RKO (cell line): ENCODE measurements at places on chromosomes 3 and 15.
A peak's percentile ranks its signal among the peaks of the same experiment; 100 is the strongest.

GRCh38 chr15:87781959-87782625 is 474.4 kb downstream of the NTRK3 start:
- DNase-seq: no peak

DNA sequence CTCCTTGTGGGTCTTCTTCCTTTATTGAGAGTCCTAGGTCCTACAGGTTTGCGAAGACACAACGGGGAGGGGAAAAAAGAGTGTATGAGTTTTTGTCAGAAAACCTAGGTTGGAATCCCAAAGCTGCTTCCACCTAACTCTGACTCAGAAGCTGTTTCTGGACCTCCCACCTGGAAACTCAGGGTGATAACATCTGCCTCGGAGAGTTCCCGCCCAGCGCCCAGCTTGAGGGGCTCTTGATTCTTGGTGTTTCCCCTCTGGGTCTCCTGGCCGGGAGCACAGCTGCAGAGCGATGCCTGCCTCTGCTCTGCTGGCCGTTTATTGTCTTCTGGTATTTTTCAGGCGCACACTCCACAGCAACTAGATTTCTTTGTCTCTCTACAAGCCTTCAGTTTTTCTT is 52.9 kb upstream of the MYZAP start:
- DNase-seq: no peak

DNA sequence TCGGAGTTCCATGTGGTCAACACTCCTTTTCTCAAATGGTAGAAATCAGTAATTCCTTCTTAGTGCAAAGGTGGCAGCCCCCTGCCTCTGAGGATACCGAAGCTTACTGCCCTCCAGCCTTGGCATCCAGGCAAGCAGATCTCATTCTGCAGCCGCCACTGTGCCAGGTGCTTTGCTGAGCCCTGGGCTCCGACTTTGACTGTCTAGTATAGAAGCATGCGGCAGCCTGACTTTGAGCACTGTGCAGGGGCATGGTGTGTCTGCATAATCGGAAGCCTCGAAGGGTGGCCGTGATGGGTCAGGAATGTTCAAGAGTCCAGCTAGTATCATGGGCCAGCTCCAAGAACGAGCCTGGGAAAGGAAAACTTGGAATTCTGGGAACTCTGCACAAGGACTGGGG is 39.7 kb downstream of the ABTB1 start:
- DNase-seq: no peak

DNA sequence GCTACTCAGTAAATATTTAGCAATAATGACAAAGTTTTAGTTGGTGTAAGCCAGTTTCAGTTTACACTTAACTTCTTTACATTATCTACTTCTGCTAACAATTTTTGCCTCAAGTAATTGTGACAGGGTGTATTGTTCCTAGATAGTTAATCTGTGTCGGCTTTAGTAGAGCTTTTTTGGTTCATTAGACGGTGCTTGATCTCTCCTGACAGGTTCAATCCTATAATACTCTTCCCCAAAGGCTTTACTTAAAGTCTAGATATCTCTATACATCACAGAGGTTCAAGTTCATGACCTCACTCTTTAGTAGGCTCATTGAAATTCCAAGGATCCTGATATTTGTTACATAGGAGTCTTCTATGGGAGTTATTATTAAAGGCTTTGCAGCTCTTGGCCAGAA is 365.6 kb upstream of the DPPA4 start:
- no peak for DNase-seq

- DNase-seq: no peak
Measured at GRCh38 chr3:14214764-14215163, 36.1 kb downstream of the LSM3 start.

GRCh38 chr15:43440721-43441281 is 52.2 kb downstream of the TP53BP1 start:
- DNase-seq: peak; percentile 94

DNA sequence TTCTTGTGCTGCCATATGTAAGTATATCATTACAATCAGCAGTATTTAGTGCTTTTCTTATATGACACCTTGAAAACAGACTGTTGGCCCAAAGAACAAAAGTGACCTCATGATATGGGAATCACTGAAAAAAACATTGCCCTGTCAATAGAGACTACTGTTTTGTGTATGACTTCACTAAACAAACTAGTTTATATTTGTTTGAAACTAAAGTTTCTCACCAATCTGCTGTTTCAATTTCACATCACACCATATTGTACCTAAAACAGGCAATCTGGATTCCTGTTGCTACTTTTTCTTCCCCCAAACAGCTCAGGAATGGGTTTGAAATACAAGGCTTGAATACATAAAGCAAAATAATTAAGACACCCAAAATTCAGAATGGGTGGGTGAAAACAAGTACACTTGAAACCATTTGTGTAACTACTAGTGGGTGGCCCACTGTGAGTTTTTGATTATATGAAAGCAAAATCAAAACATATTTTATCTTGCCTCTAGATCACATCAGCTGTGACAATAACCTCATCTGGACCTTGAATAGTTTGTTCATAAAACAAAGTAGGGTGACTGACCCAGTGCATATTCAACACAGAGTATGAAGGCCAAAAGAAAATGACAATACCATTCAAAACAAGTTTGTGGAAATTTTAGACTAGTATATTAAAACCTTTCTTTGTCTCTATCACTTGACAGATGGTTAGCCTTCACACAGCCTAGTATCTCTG is 5.9 kb downstream of the ZBTB20 start:
- no peak for DNase-seq

- no peak for DNase-seq
Measured at GRCh38 chr3:10265833-10266232, 17.6 kb downstream of the TATDN2 start.

GRCh38 chr3:129624347-129625071 is 18.0 kb upstream of the PLXND1 start:
- no peak for DNase-seq

DNA sequence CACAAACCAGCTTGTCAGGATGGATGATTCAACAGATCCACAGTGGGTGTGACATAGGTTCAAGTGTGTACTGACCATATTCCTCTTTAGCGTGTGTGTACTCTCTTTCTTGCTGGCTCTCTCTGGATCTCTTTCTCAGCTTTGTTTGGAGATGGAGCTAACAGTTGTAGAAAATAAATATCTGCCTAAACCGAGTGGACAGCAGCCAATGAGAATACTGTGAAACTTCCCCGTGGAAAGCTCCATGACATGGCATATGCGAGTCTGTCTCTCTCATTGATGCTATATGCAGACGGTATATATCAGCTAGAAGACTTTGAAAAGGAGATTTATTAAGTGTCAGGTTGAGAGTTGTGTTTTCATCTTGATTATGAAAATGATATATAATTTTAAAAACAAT is 406.5 kb upstream of the SUCLG2 start:
- DNase-seq: no peak

DNA sequence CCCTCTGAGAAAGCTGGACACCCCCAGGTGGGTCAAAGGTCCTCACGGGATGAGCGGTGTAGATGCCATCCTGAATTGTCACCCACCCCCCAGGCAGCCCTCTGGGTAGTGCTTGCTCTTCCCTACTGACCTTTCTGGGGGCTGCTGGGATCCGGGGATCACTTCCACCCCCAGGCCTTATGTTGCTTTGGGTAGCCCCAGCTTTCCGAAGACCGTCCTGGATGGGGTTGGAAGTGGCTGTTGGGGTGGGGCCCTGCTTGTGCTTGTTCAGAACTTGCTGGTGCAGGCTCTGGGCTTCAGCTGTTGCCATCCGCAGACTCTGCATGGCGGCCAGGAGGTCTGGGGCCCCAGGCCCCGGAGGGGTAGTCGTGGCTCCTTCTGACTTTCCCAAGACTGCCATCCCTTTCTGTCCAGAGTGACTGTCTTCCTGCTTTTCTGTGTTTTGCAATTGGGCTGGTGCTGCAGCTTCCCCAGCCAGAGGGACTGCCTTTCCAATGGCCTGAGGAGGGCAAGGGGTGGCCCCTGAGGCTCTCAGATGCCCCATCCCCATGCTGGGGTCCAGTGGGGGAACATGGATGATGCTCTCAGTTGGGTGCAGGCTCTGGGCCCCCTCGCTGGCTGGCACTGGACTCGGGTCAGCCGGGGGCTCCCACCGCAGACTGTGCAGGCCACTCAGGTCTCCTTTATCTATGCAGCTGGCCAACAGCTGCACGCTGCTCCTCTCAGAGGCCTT is 6.3 kb downstream of the XIRP1 start:
- no peak for DNase-seq

DNA sequence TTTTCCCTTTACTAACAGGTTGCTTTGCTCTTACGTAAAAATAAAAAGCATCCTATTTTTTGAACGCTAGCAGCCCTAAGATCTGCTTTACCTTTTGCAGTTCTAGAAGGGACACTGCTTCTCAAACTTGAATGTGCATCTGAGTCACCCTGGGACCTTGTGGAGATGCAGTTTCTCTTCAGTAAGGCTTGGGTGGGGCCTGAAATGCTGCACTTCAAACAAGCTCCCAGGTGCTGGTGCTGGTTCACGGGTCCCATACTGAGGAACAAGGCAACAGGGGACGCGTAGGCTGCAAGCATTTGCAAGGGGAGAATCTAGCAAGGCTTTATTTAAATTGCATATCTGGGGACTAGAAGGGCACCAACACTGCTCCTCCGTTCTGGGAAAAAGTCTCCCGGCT is 30.0 kb downstream of the MB21D2 start:
- DNase-seq: no peak

- no peak for DNase-seq
Measured at GRCh38 chr3:142542054-142542453, 36.5 kb downstream of the ATR start.

GRCh38 chr15:56795502-56795901 is 62.2 kb upstream of the ZNF280D start:
- no peak for DNase-seq

- DNase-seq: peak; percentile 14
Measured at GRCh38 chr15:64288577-64288976, 67.4 kb downstream of the CSNK1G1 start.

GRCh38 chr3:94520364-94520763 is 457.5 kb downstream of the NSUN3 start:
- no peak for DNase-seq

DNA sequence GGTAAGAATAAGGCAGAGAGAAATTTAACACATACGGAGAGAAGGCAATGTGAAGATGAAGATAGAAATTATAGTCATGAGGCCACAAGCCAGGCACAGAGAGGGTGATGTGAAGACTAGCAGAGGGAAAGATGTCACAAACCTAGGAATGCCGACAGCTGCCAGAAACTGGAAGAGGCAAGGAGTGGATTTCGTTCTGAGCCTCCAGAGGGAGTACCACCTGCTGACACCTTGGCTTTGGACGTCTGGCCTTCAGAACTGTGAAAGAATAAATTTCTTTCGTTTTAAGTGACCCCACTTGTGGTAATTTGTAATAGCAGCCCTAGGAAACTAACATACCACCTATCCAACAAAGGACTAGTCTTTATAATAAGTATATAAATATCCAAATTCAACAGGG is 5.0 kb upstream of the SGO1 start:
- no peak for DNase-seq

GRCh38 chr3:10770547-10770946 is 45.5 kb upstream of the SLC6A11 start:
- DNase-seq: no peak

- DNase-seq: no peak
Measured at GRCh38 chr3:42851228-42851834, 24.3 kb downstream of the CYP8B1 start.

DNA sequence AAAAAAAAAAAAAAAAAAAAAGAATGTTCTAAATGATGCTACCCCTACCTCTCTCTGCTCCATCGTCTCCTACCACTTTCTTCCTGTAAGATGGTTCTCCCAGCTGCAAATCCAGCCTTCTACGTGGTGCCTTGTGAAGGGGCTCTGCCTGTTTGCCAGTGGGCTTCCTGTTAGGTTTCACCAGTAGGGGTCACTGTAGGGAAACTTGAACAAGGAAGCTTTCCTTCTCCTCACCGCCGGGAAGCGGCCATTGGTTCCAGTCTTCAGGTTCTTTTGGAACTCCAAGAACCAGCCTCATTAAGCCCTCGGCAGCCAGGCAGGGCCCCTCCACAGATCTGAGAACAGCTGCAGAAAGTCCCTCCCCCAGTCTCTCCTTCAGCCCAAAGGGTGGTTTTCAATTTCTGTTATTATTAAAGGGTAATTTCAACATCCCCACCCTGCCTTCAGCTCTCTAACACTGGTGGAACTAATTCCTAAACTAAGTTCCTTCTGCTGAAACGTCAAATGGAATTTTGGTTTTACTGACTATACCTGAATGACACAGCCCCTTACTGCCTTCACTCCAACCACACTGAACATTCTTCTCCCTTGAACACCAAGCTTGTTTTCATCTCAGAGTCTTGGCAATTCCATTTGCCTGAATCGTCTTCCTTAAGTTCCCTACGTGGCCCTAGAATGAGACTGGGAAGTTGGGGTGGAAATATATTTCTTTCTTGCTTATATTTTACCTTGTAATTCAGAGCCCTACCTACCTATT is 13.5 kb downstream of the MCCC1 start:
- DNase-seq: no peak

DNA sequence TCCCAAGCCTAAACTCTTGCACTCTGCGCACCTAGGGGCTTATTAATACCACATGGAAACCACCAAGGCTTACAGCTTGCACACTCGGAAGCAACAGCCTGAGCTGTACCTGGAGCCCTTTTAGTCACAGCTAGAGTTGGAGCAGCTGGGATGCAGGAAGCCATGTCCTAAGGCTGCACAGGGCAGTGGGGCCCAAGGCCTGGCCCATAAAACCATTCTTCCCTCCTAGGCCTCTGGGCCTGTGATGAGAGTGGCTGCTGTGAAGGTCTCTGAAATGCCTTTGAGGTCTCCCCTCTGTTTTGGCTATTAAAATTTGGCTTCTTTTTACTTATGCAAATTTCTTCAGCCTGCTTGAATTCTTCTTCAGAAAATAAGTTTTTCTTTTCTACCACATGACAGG is 383.9 kb upstream of the UBE2E2 start:
- no peak for DNase-seq

DNA sequence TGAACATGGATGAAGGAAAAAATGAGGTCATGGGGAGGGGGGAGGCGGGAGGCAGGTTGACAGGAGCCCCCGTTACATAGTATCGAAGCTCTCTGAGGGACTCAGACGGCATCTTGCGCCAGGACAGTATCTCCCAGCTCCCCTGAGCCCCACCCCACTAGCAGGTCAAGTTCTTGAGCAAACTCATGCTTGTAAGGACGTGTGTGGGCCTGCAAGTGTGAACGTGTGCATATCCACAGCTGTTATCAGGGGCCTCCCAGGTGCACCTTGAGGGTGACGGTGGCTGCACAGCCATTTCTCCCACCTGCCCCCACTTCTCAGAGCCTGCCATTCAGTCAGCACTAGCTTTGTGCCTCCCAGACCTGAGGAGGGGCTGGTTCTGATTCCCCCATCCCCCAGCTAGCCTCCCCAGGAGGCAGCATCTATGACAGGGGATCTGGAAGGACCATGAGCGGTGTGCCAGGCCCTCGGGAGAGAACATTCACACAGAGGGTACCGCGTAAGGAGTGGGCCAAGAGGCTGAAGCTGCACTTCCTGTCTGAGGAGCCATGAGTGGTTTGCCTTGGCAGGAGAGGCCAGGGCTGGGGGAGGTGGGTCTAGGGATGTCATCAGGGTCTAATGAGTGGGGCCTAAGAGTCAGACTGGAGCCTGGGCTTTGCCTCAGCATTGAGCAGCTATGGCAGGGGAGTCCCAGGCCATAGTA is 2.9 kb downstream of the SEMA3F start:
- no peak for DNase-seq

DNA sequence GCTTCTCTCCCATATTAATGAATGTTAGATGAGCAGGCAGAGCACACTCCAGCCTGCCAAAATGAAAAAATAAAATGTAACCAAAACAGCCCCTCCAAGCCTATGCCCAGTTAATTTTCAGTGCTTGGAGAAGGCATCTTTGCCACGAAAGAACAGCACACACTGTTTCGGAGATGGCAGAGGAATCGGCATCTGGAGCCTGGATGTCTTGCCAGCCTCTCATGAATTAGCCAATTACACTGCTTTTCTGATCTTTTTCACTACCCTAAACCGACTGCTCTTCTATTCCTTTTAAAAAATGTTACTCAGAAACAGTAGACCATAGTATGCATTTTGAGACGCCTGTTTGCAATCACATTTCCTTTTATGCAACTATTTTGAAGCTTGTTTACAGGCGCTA is 249.6 kb downstream of the TLE3 start:
- no peak for DNase-seq
